ENCODE measurements at places on chromosomes 1 and 21. TPM values are rescaled to one million over a fixed set of nuclear protein-coding genes. Genes with fewer than 3 reads are reported as not detected.

DNA sequence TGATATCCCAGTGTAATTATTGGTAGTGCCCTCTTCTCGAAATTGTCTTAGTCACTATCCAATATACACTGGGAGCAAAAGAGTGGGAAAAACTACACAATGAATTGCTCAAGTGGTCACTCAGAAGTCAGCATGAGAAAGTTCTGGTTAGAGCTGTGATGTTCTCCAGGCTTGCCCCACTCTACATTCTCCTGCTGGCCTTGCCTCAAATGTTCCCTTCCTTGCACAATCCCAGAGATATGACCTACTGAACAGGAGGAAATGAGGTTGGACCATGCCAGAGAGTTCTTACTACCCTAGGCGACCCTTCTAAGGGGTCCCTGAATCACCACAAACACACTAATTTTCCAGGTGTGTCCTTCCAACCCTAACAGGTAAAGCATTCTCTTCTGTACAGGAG lies 40.8 kb downstream of the GLUL start:
- DNase-seq, result no peak

DNA sequence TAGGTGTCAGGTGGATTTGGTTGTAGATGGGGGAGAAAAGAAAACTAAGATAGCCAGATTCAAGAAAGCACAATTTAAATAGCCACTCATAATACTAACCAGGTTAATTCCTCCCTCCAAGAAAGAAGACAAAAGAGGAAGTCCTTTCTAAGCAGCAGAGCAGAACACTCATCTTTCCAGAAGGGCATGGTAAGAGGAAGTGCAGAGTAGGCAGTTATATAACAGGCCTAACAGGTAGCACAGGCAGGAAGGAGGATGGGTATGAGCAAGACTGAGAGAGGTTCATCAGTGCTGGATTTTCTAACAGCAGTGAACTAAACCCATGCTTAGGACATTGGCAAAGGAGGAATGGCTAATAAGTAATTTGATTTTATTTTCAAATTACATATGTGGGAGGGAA lies 517.5 kb downstream of the PLPP3 start:
- no peak for DNase-seq

- DNase-seq, result peak; percentile 20
These were observed 14.2 kb downstream of the COL6A1 start for GRCh38 chr21:45995686-45996179.

DNA sequence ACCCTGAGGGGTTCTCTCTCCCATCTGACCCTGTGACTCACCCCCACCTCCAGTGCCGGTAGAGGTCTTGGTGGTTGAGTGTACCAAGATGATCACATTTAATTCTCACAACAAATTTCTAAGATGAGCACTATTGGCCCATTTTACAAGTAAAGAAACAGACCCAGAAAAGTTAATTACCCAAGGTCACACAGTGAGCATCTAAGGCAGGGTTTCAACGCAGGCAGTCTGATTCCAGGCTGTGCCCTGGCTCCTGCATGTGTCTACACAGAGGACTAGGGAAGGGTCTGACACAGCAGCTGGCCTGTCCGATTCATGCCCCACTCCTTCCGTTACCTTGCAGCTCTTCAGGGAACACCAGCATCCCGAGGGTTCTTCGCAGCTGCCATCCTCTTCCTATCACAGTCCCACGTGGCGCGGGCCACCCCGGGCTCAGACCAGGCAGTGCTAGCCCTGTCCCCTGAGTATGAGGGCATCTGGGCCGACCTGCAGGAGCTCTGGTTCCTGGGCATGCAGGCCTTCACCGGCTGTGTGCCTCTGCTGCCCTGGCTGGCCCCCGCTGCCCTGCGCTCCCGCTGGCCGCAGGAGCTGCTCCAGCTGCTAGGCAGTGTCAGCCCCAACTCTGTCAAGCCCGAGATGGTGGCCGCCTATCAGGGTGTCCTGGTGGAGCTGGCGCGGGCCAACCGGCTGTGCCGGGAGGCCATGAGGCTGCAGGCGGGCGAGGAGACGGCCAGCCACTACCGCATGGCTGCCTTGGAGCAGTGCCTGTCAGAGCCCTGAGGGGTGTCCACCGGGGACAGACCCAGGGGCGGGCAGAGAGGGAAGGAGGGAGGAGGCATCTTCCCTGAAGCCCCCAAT lies 7.5 kb downstream of the NCDN start:
- DNase-seq, result peak; percentile 67

- peak; percentile 31 for DNase-seq
These were observed 8.5 kb downstream of the FTCD start for GRCh38 chr21:46146856-46147255.

Gene ZCCHC17
- polyA plus RNA-seq, result 42.0 TPM

Gene TAF13
- 35.4 TPM for polyA plus RNA-seq

Gene LCE1F
- polyA plus RNA-seq, result not detected

Measured in kidney (tissue), 22 donors.